ENCODE measurements at places on chromosomes 6 and 20.

- DNase-seq = no peak
Observed at GRCh38 chr6:151130329-151130728, 109.4 kb upstream of the AKAP12 start.

DNA sequence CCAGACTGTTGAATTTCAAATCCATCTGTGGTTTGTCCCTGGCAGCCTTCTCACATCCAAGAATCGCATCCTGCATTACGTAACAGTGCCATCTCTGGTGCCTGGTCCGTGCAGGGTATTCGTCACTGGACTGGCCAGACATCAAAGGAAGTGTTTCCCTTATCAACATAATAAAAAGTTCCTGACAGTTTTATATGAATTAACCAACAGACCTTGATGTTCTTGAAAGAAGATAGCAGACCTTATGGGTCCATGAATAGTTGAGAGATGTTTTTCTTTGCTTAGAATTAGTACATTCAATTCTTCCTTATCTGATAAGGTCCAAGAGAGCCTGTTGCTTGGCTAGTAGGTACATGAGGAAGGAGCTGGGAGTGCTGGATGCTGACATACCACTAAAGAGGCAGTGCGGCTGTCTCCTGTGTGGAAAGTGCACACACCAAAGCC, 77.6 kb downstream of the PHACTR2 start:
- no peak for DNase-seq

DNA sequence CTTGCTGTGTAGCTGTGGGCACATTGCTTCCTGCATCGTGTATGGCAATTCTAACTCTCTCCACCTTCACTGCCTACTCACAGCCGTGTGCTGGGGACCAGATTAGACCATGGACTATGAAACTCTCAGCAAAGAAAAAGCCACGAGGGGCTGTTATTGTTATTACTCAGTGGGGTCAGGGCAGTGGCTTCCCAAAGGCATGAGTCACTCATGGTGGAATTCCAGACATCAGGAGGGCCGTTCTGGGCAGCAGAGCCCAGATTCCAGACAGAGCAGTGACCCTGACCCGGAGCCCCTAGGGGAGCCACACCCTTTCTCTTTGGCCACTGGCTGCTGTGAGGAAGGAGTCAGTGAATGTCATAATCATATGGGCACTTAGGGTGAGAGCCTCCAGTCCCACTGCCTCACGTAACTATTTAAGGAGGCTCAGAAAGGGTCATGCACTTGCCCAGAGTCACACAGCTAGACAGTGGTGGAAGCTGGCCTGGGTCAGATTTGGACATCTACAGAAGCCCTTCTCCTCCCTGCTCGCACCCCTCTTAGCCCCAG, 22.2 kb upstream of the CCN5 start:
- no peak for DNase-seq

- no peak for DNase-seq
Observed at GRCh38 chr20:53099856-53100255, 127.7 kb downstream of the TSHZ2 start.

DNA sequence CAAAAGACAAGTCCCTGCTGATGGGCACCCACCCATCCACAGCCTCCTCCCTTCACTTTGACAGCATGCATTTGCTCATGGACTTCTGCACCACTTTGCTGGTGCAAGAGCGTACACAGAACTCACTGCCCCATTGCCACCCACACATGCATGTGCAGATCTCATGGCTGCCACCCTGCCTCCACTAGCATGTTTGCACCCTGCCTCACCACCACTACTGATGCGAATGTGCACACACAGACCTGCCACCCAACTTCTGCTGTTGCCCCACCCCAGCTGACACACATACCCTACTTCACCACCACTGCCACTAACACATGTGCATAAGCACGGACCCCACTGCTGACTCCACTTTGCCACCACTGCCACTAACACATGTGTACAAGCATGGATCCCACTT, 64.9 kb upstream of the EYS start:
- no peak for DNase-seq

DNA sequence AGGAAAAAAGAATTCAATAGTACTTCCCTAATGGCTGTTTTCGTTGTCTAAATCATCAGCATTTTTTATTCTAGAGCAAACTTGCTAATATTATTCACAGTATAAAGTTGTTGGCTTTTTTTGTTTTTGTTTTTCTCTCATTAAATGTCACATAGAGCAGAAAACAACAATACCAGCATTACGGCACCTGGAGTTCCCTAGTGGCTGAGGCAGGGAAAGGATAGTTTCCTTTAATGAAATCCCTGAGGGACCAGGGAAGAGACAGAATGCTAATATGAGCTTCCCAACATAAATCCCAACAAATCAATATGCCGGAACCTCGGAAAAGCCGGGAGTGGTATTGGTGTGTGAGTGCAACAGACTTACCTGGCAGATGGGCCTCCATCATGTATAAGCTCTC, 235.2 kb upstream of the ASCC3 start:
- DNase-seq = no peak

- DNase-seq = no peak
Observed at GRCh38 chr6:6730831-6731230, 142.3 kb downstream of the LY86 start.

DNA sequence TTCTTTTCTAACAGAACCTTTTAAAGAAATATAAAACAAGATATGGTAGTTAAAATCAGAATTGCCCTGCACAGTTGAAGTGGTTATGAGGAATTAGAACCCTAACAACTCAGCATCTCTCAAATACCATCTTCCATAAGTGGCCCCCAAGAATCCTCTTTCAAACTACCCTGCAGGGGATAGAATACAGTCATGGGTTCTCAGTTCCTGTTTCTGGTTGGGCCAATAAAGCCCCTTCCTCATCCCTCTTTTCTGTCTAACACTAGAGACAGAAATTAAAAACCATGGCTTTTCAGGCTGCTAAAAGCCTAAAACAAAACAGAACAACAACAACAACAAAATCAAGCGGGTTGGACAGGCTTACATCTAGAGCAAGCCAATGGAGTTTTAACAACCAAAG, 6.7 kb upstream of the LCA5 start:
- no peak for DNase-seq
